SK-N-MC (cell line): ENCODE measurements at places on chromosomes 4 and X.
A peak's percentile ranks its signal among the peaks of the same experiment; 100 is the strongest.

GRCh38 chr4:90958256-90958895 lies 831.2 kb downstream of the CCSER1 start:
- DNase-seq: peak; percentile 58

- DNase-seq: no peak
Measured at GRCh38 chr4:7638984-7639789, 204.5 kb upstream of the PSAPL1 start.

DNA sequence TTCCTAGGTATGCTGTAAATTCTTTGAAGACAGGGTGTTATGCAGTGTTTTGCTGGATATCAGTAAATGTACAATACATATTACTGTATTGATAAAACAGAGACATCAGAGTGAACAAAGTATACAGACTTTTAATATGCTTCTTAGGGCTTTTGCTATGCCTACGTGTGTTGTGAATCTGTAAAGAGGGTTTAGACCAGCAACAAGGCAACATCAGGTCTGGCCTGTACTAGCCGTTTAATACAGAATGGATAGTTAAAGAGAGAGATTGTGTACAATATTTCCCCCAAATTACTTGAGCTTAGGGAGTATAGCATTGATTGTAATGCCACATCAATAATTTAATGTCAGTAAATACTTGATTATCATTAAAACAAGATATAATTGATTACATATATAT lies 75.2 kb downstream of the PAQR3 start:
- no peak for DNase-seq

- DNase-seq: no peak
Measured at GRCh38 chr4:23957465-23957864, 67.6 kb upstream of the PPARGC1A start.

- DNase-seq: no peak
Measured at GRCh38 chr4:186221624-186222023, 5.7 kb upstream of the KLKB1 start.

- no peak for DNase-seq
Measured at GRCh38 chr4:137502339-137503129, 29.8 kb downstream of the PCDH18 start.
